ENCODE measurements at places on chromosomes 4 and X.

GRCh38 chrX:10395179-10395578 is 225.2 kb downstream of the MID1 start:
- no peak for DNase-seq

GRCh38 chrX:18353931-18354368 is 538 bp downstream of the SCML2 start:
- no peak for DNase-seq

GRCh38 chrX:79506001-79506400 is 138.9 kb upstream of the ITM2A start:
- DNase-seq: no peak

DNA sequence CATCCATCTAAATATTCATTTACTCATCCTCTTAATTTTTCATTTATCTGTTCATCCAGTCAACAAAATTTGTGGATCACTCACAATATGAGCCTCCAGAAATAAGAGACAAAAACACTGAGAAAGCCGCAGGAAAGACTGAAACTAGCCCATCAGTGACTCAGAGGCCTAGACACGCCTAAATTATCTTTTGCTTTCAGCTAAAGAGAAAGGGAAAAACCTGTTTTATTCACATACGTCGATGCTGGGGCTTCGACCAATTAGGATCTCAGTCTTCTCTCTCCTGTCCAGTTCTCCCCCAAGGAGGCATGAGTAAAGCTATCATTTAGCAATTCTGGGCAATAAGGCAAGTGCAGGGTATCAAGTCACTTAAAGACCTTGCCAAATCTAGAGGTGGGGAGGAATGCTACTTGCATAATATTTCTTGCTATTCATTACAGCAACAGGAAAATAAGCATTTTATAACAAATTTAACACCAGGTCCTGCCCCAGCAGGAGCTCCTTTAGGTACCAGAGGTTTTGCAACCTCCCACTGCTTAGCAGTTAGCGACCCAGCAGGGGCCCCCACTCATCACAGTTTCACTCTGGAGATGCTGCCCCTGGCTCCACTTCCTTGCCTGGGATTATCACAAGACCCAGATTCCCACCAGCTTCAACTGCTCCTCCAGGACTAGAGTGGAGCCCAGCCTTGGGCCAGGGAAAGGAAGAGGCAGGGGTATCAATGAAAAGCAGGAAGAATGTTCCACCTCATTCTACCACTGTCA is 30.1 kb upstream of the TMEM154 start:
- DNase-seq: no peak

- no peak for DNase-seq
Measured at GRCh38 chr4:146053891-146054290, 115.3 kb upstream of the ZNF827 start.

GRCh38 chrX:114717921-114718320 is 134.0 kb downstream of the HTR2C start:
- DNase-seq: no peak

DNA sequence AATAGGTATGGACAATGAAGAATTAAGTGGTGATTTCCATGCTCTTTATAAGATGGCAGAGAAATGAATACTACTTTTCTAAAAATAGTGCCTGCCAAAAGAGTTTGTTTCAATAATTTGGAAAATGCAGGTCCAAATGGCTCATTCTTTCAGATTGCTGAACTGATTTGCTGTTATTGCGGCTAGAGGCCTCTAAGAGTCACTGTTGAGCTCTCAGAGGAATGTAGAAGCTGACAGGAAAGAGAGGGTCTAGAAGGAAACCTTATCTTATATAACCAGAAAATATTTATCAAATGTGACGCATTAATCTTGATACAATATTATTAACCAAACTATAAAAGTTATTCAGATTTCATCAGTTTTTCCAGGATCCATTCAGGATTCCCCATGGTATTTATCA is 65.7 kb upstream of the PAGE1 start:
- DNase-seq: no peak

DNA sequence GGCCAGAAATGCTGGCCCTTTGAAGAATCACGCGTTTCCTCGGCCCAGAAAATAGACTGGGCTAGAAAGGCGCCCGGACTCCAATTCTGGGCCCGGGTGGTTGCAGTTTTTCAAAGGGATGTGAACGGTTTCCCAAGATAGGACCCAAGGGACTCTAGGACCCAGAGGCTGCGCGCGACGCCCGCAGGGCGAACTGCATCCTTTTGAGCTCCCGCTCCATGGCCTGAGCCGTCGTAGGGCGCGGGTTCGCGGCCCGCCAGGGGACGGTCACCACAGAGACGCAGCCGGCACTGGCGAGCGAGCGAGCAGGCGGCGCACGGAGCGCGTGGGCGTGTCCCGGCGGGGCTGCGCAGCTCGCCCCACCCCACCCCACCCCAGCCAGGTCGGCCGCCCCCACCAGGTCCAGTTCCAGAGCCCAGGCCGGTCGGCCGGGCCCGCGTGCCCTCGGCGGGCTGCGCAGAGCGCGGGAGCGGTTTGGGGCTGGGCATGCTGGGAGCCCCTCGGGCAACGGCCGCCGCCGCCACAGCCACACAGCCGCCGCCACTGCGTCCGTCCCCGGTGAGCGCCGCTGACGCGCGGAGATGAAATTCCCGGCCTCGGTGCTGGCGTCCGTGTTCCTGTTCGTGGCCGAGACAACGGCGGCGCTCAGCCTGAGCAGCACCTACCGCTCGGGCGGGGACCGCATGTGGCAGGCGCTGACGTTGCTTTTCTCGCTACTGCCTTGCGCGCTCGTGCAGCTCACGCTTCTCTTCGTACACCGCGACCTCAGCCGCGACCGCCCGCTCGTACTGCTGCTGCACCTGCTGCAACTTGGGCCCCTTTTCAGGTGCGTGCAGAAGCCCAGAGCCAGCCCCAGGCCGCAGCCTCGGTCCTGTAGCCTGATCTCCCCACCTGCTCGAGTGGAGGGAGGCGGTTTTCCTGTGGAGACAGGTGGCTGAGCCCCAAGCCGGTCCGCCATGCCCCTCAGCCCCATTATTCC is at the start of gene XK:
Gene XK, plus strand, starts transcription at position 411 of the 979 bp plus-strand sequence. Its CDS starts 171 bp downstream, at position 582.
- DNase-seq: peak; percentile 54

DNA sequence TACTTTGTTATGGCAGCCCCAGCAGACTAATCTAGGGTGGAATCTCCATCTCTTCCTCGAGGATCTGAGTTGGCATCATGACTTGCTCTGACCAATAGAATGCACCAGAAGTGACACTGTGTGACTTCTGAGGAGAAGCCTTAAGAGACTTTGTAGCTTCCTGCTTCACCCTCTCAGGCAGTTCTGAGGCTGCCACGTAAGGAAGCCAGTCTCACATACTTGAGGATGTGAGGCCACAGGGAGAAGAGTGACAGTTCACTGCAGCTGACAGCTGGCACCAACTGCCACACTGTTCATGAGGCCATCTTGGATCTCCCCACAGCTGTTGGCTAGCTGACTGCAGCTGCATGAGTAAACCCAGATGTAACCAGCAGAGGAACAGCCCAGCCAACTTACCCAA is 29.3 kb upstream of the BCOR start:
- no peak for DNase-seq
